ENCODE measurements at places on chromosomes 11 and 22.

DNA sequence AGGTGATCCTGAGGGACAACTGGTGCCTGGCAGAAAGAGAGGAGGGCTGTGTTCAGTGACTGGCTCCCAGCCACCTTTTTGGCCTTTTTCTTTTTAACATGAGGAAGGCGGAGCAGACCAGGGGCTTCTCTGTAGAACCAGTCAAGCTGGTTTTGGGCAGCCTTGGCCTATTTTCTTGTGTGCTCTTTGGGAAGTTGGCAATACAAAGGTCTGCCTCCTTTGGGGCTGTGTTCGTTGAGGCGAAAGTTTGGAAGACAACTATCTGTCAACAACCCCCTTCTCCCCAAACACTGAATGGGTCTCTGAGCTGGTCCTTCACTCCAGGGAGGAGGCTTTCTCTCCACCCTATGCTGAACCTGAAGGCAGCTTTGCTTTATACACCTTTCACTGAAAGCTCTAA is 8.5 kb downstream of the MARK2 start:
- DNase-seq = no peak

GRCh38 chr22:36925388-36926290 is 12.2 kb downstream of the CSF2RB start:
- DNase-seq = no peak

DNA sequence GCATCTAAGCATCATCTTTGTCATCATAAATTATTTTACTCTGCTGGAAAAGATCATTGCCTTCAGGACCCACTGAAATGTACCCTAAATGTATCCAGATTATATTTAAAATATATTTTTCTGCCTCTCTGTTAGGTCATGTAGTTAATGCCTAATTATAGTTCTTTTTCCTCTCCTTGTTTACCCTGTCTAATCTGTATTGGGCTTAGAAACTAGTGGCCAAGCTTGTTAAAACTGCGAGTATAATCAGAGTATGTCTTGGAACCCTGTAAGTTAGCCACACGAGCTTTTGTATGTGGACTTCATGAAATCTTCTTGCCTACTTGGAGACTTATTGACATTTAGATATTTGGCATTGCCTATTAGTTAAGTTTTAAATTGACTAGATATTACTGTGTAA is 55.6 kb downstream of the ARFGAP2 start:
- DNase-seq = no peak

DNA sequence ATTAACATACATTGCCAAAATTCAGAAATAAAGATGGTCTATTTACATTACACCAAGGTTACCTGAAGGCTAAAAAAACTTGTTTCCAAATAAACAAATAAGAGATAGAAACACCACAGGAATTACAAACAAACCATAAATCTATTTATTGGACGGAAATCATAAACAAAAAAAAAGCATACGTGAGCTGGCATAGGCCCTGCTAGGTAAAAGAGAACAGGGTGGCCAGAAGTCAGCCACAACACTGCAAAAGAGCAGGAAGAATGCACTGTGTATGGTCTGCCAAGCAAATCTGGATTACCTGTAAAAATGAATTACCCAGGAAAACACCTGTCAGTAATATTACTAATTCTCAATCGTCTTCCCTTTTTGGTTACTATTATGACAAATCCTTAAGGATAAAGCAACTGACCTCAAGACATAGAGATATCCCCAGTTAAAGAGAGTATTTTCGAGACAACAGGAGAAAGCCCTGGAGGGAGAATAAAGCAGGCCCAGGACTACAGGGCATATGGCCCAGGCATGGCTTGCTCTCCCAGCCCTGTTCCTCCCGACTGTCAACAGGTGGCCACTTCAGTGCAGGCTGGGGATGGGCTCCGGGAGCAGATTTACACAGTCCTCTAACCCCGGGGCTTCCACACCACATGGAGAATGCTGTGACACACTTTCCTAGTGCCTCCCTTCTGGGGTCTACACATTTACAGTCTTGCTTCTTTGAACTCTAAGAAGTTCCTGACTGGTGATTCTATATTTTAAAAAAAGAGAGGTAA is 18.0 kb downstream of the PPP2R1B start:
- no peak for DNase-seq

DNA sequence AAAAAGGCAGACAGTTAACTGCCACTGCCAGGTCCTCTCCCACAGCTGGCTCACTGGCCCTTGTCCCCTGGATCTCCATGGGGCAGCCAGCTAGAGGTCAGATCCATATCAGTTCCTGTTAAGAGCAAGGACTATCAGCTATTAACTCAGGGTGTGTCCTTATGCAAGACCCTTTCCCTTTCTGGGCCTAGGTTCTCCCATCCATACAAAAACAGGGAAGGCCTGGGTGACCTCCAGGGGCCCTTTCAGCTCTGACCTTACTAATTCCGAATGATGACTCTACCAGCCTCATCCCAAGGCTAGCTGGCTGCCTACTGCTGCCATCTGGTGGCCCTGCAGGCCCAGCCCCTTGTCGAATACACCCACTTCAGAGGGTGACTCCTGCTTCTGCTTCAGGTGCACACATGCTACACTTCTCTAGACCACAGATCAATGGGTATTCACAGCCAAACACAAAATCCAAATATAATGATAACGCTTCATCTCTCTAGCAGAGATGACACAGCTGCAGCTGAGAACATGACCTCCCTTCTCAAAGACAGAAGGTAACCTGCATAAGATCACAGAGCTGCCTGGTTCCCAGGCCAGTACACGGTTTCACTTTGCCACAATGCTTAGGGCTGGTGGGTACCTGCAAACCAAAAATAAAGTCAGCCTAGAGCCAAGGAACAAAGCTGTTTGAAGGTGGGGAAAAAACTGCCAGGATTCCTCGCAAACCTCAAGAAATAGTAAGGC is 34.1 kb downstream of the SERGEF start:
- DNase-seq = no peak

DNA sequence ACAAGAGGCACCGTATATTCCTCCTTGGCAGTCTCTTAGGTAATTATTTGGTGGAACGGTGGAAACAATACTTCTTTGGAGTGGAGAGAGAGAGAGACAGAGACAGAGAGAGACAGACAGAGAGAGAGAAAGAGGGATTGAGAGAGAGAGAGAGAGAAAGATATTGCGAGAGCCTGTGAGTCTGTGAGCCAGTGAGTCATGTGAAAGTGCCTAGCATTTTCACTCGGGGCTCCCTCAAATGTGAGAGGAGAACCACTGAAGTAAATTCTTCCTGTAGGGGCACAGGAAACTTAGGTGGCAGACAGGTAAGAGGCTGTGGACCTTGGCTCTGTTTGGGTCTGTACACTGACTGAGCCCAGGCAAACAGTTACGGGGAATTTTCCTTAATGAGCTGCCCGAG is 31.6 kb upstream of the SNX19 start:
- no peak for DNase-seq

DNA sequence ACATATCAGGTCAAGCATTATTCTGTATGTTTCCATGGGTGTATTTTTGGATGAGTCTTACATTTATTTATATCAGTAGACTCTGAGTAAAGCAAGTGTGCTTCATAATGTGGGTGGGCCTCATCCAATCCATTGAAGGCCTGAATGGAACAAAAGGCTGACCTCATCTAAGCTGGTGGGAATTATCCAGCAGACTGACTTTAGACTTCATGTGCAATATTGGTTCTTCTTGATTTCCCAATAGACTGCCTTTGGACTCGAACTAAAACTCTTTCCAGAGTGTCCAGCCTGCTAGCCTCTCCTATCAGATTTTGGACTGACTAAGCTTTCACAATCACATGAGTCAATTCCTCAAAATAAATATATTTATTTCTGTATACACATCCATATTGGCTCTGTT is 116.2 kb downstream of the KIF18A start:
- DNase-seq = no peak

- DNase-seq = no peak
Observed at GRCh38 chr11:13761716-13762115, 93.2 kb downstream of the FAR1 start.

DNA sequence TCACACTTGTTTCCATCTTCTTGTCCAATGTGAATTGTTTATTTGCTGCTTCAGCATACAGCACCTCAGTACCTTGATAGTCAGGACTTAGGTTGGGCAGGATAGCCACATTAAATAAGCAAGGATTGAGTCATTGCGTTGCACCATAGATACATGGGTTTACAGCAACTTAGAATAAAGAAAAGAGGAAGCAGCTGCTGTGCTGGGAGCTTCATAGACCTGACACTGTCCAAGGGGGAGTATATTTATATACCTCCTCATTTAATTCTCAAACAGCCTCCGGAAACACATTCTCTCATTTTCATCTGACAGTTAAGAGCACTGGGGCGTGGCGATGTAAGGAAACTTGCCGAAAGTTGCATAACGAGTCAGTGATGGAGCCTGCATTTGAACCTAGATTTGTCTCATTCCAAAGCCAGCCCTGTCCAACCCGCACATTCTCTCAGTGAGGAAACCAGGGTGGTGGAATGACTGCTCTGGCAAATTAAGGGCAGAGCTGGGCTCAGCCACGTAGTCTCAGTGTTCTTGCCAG is 42.2 kb downstream of the UBASH3B start:
- no peak for DNase-seq

DNA sequence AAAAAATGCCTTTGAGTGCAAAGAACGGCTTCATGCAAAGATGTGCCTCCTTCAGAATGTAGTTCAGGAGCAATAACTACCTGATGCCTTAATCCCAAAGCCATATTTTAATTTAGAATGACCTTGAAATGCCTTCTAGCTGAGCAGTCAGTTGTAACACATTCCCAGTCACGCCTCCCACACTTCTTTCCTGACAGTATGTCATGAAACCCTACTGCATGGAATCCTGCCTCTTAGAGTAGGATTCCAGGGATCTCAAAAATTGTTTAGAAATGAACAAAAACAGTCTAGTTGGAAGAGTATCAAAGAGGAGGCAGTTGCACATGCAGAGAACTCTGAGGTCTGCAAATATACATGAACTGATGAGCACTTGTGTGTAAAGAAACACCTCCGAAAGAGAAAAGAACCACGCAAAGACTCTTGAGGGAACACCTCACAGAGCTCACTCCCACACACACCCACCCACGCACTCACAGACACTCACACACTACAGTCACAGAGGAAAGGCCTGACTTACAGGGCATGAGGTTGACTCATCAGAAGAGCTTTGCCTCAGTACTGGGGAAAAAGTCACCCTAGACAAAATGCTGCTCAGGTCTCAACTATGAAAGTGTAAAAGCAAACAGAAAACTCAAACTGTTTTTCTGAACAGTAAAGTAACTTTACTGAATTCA is 77.4 kb downstream of the GGTLC2 start:
- DNase-seq = no peak

GRCh38 chr22:30180616-30181015 is 65.9 kb downstream of the LIF start:
- DNase-seq = no peak

DNA sequence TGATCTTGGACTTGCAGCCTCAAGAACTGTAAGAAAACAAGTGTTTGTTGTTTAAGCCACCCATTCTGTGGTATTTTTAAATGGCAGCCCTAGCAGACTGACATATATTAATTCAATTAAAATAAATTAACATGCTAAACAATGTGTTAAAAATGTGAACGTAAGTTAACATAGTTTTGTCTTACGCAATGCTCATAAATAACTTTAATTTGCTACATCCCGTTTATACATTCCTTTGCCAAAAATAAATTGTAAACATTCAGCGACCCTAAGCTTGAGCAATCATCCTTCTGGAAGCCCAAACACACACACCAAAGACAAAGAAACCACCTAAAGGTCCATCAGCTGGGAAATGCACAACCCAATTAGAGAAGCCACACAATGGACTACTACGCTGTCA is 70.4 kb downstream of the CELSR1 start:
- no peak for DNase-seq

GRCh38 chr11:131923309-131923708 is 552.9 kb downstream of the NTM start:
- no peak for DNase-seq

DNA sequence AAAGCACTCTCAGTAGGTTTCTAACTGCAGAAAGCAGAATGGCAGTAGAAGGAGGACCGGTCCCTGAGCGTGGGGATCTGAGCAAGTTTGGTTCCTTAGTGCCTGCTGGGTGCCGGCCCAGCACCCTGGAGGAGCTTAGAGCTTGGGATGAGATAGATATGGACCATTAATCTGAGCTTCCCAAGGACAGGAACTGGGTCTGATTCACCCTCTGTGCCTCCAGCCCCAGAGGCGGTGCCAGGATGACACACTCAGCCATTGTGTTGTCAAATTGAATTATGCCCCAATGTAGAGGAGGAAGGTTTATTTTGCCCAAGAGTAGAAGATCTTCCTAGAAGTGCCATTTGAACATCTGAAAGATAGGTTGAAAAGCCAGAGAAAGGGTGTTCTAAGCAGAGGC is 4.3 kb downstream of the ZC3H7B start:
- no peak for DNase-seq

GRCh38 chr11:1028291-1028540 is 8.3 kb downstream of the MUC6 start:
- no peak for DNase-seq

Measured in substantia nigra (tissue), 51 donors.